ENCODE measurements at places on chromosomes 2 and 18.

- DNase-seq, result no peak
Observed at GRCh38 chr2:196914867-196915460, 11.5 kb downstream of the PGAP1 start.

DNA sequence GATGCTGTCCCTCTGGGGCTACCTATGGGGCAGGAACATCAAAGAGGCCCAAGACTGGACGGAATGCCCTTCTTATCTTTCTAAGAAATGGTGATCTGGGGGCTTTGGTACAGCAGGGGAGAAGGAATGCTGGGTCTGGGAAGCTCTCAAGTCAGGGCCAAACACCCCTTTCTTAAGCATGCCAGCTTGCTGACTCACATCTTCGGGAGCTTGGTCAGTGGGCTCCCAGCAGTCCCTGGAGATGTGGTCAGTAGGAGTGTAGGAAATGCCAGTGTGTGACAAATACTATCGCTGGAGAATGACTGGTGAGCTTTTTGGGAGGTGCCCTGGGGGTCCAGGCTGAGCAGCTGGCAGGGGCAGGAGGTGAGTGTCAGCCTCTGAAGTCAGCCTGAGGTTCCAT lies 105.0 kb upstream of the CDC42EP3 start:
- peak; percentile 12 for DNase-seq

- DNase-seq, result peak; percentile 31
Observed at GRCh38 chr2:127527001-127527804, 914 bp upstream of the IWS1 start.

DNA sequence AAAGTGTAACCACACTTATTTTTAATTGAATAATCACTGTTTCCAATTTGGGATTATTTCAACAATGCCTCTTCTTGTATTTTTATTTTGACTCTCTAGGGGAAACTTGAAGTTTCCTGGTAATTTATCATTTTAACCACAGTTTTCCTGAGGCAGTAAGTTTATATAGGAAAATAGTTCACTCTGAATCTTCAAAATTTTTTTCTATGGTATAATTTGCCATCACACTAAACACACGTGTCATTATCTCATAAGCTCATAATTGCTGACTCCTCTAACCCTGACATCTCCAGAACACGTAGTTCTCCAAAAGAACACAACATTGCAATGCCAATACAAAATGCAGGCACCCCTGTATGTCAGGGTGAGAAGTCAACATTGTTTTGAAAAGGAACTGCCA lies 102.2 kb upstream of the FZD7 start:
- no peak for DNase-seq

DNA sequence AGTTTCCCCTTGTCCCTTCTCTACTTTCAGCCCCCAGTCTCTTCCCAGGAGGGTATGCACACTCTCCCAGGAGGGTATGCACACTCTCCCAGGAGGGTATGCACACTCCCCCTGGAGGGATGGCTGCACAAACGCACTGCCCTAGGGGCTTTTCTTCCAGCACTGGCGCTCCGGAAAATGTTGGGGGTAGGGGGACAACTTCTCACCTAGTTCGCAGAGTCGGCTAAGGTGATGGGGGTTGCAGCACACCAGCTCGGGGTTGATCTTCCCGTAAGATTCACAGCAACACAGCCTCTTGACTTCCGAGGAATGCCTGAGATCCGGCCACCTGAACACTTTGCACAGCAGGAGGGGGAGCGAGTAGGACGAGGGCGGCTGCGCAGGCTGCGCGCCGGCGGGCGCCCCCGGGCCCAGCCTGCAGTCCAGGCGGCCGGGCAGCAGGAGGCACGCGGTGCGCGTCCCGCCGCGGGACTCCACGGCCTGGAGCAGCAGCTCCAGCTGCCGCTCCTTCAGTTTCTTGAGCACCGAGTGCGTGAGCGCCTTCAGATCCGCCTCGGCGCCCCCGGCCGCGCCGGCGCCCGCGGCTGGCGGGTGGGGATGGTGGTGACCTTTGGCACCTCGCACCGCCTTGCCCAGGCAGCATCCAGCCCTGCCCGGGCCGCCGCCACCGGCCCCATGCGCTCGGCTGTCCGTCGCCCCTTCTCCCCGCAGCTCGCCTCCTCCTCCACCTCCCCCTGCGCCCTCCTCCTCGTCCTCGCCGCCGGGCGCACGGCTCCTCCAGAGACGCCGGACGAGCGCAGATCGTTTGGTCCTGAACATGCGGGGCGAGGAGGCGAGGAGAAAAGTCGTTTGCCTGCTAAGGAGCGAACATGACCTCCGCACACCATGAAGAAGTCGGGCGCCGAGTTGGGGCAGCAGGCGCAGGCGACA lies 894 bp downstream of the SMAD7 start:
- no peak for DNase-seq

GRCh38 chr2:181399027-181399426 lies 58.2 kb upstream of the ITGA4 start:
- DNase-seq, result no peak

DNA sequence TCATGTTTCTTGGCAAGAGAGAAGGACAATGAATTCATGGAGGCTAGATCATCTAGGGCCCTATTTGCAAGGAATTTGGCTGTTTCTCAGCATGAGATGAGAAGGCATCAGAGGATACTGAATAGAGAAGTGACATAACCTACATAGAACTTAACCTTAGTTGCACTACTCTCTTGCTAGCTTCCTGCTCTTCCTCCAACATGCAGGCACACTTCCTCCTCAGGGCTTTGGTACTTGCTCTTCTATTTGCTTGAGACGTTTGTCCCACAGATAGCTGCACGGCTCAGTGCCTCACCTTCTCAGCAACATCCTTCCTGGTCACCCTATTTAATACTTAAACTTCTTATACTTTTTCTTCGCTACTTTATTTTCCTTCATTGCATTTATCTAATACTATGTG lies 20.0 kb upstream of the LANCL1 start:
- DNase-seq, result no peak

- DNase-seq, result no peak
Observed at GRCh38 chr2:232024457-232024856, 62.9 kb downstream of the DIS3L2 start.
